Small intestine (tissue), 16 donors: ENCODE measurements at places on chromosomes 12 and 14. TPM values are rescaled to one million over a fixed set of nuclear protein-coding genes. Genes with fewer than 3 reads are reported as not detected.
A peak's percentile ranks its signal among the peaks of the same experiment; 100 is the strongest.

DNA sequence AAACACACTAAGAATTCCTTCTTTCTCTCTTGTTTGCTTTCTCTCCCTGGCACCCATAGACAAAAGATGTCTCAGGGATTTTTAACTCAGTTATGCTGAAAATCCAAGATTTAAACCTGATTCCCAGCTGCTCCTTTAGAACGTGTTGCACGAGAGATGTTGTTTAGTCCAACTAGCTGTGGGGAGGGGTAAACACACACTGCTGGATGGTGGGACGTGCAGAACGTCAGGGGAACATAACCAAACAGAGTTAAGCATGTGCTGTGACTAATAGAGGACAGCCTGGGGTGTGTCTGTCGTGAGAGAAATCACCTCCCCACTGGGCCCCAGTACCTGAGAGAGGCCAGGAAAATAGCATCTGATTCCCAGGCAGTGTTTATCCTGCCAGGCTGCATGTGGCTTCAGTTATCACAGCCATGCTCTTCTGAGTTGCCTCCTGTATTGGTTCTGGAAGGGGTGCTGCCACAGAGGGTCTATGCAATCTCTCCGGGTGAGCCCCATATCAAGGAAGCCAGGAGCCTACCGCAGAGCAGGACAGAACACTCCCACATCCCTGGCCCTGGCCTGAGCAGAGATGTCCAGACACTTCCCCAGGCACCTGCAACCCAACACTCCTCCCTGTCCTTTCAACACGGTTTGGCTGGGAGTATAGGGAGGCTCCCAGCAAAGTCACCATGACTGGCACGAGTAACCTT lies 112.7 kb upstream of the EGLN3 start:
- DNase-seq: peak; percentile 79

DNA sequence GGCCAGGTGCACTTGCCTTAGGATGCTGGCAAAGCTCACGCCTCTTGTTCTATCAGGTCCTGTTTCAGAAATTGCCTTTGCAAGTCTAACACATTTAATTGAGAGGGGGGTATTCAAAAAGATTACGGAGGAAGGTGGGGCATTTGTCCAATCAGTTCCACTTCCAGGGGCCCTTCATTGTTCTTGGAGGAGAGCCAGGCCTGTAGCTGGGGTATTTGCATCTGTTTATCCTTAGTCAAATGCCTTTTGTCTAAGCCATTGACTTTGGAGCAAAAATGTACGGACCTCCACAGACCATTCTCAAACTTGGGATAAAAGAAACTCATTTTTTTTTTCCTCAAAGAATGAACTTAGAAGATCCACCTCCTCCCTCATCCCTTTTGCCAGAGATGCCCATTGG lies 582.0 kb downstream of the BCL11B start:
- DNase-seq: no peak

GRCh38 chr12:114656906-114657596 lies 26.9 kb downstream of the TBX3 start:
- DNase-seq: no peak

The KRT82 gene
- not detected for polyA plus RNA-seq

The TCL1B gene
- not detected for polyA plus RNA-seq

GRCh38 chr14:56995010-56995409 lies 184.7 kb upstream of the OTX2 start:
- DNase-seq: peak; percentile 11

GRCh38 chr12:25058658-25059058 lies 109.8 kb upstream of the BCAT1 start:
- no peak for DNase-seq

DNA sequence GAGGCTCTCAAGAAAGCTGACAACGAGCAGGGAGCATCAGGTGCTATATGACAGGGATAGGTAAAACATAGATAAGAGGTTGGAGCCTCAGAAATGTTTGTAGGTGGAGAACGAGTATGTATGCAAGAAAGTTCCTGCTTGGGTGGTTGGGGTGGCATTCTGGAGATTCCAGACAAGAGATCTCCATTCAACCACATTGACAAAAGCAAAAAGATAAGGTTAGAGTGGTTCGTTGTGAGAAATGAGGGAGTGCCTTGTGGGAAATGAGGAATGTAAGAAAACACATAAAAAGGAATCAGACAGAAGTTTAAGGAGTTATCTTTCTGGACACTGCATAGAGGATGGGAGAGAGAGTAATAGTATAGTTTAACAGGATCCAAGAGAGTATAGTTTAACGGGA lies 290.3 kb downstream of the DPF3 start:
- DNase-seq: no peak

- no peak for DNase-seq
Observed at GRCh38 chr12:105227879-105228278, 8.1 kb downstream of the APPL2 start.

The KRT2 gene
- polyA plus RNA-seq: 1.1 TPM

The KRT71 gene
- not detected for polyA plus RNA-seq

GRCh38 chr12:22551624-22552023 lies 7.3 kb upstream of the C2CD5 start:
- DNase-seq: no peak

GRCh38 chr12:19533567-19533966 lies 94.3 kb downstream of the AEBP2 start:
- DNase-seq: no peak

- no peak for DNase-seq
Observed at GRCh38 chr12:109625131-109625559, 51.6 kb downstream of the MVK start.

DNA sequence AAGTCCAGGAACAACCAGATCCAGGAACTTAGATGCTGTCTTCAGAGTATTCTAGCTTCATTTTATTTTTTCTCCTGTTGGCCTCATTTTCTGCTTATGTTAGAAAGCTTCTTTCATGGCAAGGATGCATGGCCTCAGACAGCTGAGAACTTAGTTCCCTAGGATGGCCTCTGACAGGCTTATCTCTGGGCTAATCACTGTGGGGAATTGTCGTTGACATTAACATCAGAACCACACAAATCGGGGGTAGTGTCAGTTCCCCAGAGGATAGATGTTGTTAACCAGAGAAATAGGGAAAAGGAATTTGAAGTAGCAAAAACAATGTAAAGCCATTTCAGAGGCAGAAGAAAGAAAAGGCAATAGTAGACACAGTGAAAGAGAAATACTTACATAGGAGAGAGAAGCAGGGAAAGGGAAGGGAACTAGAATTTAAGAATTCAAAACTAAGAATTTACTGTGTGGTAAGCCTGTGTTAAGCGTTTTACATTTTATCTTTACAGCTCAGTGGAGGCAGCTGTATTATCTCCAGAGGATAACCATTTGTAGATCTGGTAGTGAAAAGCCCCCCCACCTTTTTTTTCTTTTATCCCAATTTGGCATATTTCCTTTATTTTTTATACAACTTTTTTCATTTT lies 21.8 kb downstream of the FUT8 start:
- DNase-seq: no peak

The TTC5 gene
- polyA plus RNA-seq: 14.9 TPM

The PTPRB gene
- 4.7 TPM for polyA plus RNA-seq

DNA sequence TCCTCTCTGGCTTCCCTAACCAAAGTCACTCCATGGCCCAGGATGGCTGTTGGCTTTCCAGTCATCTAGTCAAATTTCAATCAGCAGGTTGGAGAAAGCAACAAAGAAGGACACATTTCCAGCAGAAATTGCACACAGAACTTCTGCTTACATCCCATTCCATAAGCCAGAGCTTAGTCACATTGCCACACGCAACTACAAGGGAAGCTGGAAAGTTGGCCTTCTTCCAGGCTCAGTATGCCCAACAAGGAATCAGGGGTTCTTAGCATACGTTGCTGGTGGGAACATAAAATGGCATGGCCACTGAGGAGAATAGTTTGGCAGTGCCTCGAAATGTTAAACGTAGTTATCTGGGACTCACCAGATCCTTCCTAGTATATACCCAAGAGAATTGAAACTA lies 9.3 kb upstream of the APPL2 start:
- no peak for DNase-seq

GRCh38 chr12:38926501-38926900 lies 21.1 kb upstream of the CPNE8 start:
- DNase-seq: no peak

The BIN2 gene
- 5.4 TPM for polyA plus RNA-seq

- DNase-seq: peak; percentile 20
Observed at GRCh38 chr14:22265319-22266141, 323.5 kb downstream of the DAD1 start.

- DNase-seq: peak; percentile 88
Observed at GRCh38 chr14:32077081-32078022, at the start of gene ARHGAP5. ARHGAP5 (plus strand) TSS chr14:32077304; CDS start chr14:32090670, 13,366 bp downstream.

DNA sequence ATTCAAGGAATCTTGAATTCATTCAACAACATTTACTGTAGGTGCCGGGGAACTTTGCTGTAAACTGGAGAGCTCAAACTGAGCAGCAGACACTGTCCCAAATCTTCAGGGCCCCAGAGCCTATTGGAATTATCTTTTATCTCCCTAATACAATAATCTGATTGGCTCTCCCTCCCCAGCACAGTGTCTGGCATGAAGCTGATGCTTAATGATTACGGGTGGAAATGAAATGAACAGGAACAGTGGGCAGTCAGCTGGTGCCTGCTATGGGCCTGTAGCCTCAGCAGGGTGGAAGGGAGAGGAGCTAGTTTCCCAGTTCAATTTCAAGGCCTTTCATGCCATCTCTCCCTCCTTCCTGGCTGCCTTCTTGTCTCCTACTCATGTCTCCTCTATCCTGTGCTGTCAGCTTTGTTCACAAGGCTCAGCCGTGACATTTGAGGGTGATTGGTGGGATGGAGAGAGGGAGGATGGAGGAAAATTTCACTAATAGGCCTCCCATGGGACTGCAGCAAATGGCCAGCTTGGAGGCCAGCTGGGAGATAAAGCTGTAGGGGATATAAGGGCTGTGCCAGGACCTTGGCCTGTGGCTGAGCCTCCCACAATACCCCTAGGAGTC lies 4.3 kb upstream of the RAPGEF3 start:
- no peak for DNase-seq

The MYBPC1 gene
- polyA plus RNA-seq: 6.4 TPM

GRCh38 chr14:35666429-35667043 lies 132.6 kb downstream of the INSM2 start:
- DNase-seq: no peak

GRCh38 chr12:67853204-67853603 lies 136.0 kb upstream of the IFNG-AS1 start:
- no peak for DNase-seq
